ENCODE measurements at places on chromosomes 5 and 9.
A peak's percentile ranks its signal among the peaks of the same experiment; 100 is the strongest.

GRCh38 chr9:102778746-102779145 lies 216.4 kb upstream of the CYLC2 start:
- DNase-seq, result peak; percentile 43

DNA sequence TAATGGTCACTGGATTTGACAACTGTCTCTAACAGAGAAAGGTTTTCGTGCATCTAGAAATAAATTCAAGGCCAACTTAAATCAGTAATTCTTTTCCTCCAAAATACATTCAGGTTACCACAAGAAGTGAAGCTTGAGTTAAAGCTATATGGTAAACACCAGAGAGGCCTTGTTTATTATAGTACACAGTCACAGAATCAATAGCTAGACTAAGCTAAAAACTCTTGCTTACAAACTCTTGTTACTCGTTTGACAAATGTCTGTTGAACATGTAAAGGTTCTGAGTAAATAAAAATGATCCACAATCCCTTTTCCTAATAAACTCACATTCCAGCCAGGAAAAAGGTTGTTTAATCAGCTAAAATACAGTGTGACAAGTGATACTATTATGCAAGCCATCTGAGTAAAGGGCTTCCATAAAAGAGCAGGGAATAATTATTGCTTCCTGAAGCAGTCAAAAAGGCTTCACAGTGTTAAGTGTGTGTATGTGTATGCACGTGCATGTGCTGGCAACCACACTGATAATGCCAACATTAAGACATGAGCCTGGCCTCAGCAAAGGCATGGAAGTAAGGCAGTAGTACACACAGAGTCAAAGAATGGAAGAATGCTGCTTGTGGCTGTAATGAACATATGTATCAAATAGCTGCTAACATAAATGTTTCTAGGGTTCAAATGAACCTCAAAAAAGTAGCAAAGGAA lies 12.8 kb downstream of the PTAR1 start:
- DNase-seq, result no peak

DNA sequence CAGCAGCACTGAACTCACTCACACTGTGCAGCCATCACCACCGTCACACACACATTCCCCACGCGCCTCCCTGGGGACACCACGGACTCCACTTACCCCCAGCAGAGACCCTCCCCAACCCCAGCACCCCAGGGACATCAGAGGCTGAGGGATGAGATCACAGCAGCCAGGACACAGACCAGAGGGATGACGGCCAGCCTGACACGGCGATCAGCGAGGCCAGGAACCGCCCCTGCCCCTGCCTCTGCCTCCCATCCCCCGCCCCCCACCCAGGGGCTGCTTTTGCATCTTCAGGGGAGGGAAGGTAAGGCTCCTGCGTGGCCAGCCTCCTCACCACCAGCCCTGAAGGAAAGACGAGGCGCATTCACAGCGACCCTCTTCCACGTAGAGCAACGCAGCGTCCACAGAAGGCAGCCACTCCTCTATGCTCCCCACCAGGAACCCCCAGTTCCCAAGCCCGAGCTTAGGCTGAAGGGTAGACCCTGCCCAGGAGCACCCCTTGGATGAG lies 104.5 kb downstream of the VAV2 start:
- no peak for DNase-seq

GRCh38 chr9:37678789-37679273 lies 28.1 kb downstream of the FRMPD1 start:
- no peak for DNase-seq

- peak; percentile 43 for DNase-seq
Observed at GRCh38 chr9:97109194-97109811, 70.4 kb upstream of the CTSV start.

- DNase-seq, result peak; percentile 47
Observed at GRCh38 chr5:35089334-35090314, 41.9 kb upstream of the AGXT2 start.

DNA sequence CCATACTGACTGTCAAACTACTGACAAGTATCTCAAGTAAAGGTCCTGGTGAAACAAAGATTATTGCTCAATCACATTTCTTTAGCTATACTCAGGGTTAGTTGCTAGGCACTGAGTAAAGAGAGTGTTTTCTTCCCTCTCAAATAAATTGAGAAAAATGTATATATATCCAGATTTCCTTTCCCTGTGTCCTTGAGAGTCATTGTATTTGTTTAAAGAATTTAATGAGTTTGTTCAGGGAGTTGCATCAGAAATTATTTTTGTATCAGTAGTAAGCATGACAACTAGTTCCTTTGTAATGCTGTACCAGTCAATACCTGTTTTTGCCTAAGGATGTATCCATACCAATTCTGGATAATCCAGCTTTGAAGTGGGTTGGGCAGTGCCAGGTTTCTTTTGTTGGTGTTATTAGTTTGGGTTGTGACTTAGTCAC lies 3.2 kb upstream of the ANKHD1 start:
- DNase-seq, result no peak

DNA sequence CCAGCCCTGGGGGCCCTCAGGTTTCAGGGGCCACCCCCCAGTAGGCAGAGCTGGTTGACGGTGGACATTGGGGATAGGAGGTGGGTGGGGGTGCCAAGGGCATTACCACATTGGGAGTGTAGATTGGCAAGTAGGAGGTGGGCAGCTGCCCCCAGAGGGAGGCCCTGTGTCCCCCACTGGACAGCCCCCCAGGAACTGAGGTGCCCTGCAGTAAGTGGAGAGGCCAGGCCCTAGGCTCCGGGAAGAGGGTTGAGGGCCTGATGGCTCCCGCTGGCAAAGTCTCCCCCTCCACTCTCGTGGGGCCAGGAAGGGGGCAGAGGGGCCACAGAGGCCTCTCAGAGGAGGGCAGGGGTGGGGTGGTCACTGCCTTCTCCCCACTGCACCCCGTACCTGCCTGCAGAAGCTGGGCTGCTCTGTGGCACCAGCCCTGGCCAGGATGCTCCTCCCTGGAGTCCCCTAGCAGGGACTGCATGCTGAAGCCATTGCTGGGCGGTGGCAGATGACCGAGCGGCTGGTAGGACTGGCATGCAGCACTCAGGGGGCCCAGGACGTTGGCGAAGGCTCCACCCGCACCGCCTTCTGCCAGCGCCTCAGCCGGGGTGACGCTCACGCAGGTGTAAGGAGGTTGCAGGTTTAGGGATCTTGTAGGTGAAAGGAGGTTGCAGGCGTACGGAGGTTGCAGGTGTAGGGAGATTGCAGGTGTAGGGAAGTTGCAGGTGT lies 89.6 kb upstream of the CACNA1B start:
- DNase-seq, result no peak

- no peak for DNase-seq
Observed at GRCh38 chr5:5335107-5335506, 87.4 kb upstream of the ICE1 start.

GRCh38 chr5:5705010-5705409 lies 282.5 kb downstream of the ICE1 start:
- DNase-seq, result no peak

DNA sequence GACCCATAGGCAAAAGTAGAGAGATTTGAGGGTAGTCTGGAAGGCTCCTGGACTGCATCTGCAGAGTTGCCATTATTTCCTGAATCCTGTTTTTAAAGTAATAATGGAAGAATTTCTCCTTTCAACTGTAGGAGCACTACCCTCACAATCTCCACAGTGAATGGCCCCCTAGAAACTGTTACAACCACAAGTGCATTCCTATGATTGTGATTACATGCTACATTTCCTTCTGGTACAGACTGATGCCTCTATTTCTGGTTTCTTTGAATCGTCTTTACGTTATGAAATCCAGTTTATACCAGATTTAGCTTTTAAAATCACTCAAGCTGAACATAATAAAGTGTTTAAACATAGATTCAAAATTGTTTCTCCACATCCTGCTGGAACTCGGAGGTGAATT lies 49.4 kb downstream of the FRMPD1 start:
- DNase-seq, result no peak

- no peak for DNase-seq
Observed at GRCh38 chr9:78291240-78291925, 5.5 kb upstream of the PSAT1 start.

GRCh38 chr5:138706655-138707480 lies 46.4 kb upstream of the CTNNA1 start:
- no peak for DNase-seq

DNA sequence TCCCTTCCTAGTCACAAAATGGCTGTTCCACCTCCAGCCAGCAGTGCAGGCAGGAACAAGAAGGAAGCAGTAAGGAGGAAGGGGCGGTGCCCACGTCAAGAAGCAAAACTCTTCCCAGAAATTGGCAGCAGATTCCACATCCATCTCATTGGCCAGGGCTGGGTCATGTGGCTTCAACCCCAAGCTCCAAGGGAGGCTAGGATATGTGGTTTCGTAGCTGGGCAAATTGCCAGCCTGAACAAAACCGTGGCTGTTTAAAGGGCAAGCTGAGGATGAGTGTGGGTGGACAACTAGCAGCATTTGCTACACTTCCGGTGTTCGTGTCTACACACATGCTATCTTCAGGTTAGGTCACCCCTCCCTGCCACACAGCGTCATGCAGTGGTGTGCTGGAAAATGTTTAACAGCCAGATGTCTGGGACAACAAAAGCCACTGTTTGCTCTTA lies 92.1 kb upstream of the MAP1B start:
- peak; percentile 52 for DNase-seq

- no peak for DNase-seq
Observed at GRCh38 chr9:87435189-87435880, 62.3 kb upstream of the DAPK1 start.

DNA sequence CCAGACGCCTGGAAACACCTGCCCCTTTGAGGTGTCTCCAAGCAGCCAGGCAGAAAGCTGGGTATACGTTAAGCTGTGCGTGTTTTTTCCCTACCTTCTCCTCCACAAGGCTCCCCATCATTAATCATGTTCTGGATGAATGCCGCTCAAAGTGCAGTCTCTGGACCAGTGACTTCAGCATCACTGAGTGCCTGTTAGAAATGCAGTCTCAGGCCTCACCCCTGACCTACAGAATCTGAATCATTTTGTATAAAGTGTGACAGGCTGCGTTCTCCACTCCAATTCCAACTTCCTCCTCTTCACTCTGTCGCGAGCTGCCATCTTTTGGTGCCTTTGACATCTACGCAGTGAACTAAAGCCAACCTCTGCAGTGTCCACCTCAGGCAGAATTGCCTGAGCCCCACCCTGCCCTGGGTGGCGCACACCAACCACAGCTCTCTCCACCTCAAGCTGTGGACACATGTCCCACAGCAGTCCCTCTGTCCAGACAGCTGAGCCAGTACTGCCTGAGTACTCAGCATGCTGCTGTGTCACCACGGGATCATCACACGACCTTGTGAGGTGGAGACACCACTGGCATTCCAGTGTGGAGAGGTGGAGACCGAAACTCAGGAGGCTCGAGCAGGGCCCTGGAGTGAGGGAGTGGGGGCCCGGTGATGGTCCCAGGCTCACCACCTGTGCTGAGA lies 14.2 kb downstream of the PTPN3 start:
- DNase-seq, result no peak

DNA sequence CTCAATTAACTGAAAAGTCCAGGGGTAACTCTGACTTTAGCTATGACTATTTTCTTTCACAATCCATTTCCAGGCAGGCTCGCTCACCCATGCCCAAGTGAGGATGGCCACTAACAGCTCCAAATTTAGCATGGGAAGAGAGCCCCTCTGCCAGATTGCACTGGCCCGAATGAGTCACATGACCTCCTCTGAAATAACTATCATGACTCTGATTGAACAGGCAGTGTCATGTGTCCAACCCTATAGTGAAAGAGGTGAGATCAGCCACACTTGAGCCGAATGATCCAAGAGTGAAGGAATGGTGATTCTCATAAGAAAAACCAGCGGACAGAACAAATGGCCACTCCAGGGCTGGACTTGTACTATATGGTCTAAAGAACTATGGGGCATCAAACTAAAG lies 242.3 kb downstream of the NSG2 start:
- DNase-seq, result no peak

DNA sequence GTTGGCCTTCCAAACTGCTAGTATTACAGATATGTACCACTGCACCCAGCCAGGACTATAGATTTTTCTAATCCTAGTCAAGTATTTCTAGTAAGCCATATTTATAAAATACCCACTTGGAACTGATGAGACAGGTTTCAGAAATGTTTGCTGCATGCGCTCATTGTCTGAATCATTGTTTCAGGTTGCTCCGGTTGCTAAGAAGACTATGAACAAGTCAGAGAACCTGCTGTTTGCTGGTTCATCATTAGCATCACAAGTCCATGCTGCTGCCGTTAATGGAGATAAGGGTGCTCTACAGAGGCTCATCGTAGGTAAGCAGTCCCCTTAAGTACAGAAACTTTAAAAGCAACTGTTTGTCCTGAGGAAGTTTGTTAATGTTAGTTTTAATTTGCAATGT lies 5.3 kb downstream of the INVS start:
- no peak for DNase-seq

DNA sequence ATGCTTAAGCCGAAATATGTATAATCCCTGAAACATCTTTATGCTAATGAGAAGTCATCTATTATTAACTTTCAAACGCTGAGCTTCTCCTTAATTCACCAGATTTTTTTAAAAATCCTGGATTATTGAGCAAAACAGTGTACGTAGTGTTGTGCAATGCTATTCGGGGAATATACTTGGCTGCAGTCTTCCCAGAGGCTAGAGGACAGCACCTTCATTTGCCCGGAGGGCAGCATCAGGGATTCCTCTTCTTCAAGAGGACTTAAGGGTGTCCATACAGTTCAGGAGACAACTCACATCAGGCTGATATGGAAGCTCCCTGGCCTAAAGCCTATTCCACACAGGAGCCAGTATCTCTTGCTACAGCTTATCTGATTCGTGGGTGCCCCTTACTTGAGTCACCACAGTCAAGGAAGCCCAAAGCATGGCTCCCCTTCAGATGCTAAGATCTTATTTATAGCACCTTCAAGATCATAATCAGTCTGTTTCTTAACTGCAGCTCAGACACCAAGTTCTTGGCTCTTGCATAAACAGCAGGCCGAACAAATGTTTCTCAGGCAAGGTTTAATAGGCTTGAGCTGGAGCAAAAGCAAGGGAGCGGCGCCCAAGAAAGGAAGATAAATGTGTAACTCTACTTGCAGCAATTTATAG lies 29.4 kb downstream of the NUTM2F start:
- DNase-seq, result no peak

DNA sequence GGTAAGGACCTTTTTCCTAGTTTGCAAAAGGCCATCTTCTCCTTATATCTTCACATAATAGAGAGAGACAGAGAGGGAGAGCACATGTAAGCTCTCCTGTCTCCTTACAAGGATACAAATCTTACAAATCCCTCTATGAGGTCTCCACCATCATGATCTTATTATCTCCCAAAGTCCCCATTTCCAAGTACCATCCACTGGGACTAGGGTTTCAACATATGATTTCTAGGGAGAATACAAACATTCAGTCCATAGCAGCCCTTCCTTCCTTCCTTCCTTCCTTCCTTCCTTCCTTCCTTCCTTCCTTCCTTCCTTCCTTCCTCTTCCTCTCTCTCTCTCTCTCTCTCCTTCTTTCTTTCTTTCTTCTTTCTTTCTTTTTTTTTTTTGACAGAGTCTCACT lies 1132.9 kb upstream of the WWC1 start:
- DNase-seq, result no peak

GRCh38 chr9:127397646-127398274 lies 791 bp downstream of the SLC2A8 start:
- peak; percentile 73 for DNase-seq

- DNase-seq, result no peak
Observed at GRCh38 chr5:13439430-13439829, 505.1 kb downstream of the DNAH5 start.

All from SK-N-DZ (cell line).